GM03348 (cell line): ENCODE measurements at places on chromosomes 5 and 9.

GRCh38 chr9:125696106-125696647 is 10.8 kb downstream of the MAPKAP1 start:
- DNase-seq, result no peak

DNA sequence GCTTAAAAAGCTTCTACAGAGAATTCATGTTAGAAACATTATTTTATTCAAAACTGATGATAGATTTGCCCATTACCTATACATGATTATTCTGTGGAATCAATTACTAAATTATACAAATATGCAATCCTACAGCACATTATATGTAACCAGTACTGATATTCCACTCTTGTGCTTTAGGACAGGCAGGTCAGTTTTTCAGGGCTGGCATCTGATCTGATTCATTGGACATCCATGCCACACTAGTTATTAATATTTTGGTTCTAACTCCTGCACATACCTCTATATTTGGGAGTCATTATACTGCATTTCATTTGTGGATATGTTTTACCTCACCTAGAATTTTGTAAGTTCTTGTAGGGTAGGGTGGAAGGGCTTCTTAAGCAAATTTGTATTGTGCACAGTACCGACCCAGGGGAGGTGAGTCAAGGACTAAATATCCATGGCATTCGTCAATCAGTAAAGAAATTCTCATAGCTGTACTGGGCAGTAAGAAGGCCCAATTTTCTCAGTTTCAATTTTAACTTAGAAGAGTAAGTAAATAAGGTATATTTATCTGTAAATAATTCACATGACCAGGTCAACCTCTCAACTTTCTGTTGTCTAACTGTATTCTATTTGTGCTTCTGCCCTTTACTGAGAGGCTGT is 33.5 kb downstream of the ELOVL7 start:
- peak; percentile 6 for DNase-seq

DNA sequence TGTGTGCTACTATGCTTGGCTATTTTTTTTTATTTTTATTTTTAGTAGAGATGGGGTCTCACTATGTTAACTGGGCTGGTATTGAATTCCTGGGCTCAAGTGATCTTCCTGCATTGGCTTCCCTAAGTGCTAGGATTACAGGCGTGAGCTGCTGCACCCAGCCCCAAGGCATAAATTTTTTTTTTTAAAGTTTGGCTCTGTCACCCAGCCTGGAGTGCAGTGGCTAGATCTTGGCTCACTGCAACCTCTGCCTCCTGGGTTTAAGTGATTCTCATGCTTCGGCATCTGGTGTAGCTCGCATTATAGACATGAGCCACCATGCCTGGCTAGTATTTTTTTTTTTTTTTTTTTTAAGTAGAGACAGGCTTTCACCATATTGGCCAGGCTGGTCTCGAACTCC is 70.3 kb downstream of the RAB24 start:
- DNase-seq, result no peak

GRCh38 chr5:53326424-53327153 is 153.8 kb upstream of the FST start:
- peak; percentile 10 for DNase-seq

GRCh38 chr9:15069106-15069505 is 158.9 kb upstream of the FREM1 start:
- no peak for DNase-seq

DNA sequence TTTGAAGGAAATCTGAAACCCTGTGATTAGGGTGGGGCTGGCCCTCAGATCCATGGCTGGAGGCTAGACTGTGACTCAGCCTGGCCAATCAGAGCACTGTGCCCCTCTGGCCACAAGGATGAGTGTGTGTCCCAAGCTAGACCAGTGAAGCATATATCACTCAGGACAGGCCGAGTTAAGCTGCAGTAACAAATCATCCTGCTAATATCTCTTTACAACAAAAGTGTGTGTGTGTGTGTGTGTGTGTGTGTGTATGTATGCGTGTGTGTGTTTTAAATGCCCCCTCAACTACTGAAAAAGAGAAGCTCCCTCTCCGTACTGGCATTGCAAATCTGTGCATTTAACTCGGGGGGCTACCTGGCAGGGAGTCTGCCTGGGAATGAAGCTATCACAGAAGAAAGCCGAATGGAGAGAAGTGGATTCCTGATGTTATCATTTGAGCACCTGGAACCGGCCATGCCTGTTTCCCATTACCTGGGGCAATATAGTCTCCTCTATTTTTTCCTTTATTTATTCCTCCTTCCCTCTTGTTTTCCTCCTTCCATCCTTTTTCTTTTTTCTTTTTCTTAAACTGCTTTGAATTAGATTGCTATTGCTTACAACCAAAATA is 25.6 kb downstream of the STC2 start:
- peak; percentile 91 for DNase-seq

DNA sequence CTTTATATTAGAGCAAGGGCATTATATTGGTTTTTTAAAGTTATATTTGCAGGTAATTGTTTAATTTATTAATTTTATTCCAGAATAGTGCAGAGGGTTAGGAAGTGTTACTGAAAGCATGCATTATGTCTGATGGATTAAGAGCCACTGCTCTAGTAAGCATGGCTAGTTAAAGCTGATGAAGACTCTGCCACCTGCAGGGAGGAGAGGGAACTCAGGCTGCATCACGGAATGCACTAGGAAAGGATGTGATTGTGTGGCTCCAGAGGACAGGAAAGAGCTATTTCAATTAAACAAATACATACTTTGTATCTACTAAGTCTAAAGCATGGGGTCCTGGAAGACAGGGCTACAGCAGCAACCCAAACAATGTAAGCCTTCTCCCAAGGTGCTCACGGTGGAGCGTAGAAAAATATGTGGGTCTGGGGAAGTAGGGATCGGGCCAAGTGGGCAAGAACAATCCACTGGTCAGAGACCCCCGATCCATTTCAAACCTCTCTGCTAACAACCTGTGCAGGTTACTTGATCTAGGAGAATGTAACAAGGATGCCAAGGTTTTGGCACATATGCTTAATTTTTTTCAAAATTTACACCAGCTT is 15.3 kb upstream of the GRXCR2 start:
- DNase-seq, result peak; percentile 78

- no peak for DNase-seq
Observed at GRCh38 chr5:59040804-59041201, 457.9 kb downstream of the RAB3C start.

DNA sequence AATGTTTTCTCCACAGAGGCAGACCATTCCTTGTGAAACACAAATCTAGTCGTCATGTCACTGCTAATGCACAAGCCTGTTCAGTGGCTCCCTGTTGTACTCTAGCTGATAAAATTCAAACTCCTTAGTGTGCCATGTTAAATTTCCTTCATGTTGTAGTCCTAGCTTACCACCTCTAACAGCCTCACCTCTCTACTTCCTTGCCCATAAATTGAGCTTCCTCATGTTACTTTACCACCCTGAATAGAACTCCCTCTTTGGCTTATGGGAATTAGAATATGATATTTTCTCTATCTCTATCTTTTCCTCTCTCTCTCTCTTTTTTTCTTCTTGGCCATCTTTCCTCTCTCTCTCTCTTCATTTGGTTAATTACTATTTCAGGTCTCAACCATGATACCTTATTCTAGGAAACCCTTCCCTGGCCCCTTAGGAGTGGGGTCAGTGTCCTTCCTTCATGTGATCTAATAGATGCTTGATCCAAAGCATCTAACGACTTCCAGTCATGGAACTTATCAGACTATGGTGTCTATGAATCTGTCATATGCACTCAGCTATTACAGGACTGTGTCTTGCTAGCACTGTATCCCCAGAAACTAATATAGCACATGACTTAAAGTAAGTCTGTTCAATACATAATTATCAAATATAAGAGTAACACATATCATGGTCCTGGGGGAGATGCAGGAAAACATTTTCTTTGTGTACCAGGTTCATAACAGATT is 31.5 kb upstream of the ALDH1A1 start:
- DNase-seq, result no peak

GRCh38 chr5:124627815-124628595 is 118.4 kb downstream of the ZNF608 start:
- no peak for DNase-seq

GRCh38 chr5:73093943-73094342 is 26.4 kb upstream of the TMEM171 start:
- no peak for DNase-seq

DNA sequence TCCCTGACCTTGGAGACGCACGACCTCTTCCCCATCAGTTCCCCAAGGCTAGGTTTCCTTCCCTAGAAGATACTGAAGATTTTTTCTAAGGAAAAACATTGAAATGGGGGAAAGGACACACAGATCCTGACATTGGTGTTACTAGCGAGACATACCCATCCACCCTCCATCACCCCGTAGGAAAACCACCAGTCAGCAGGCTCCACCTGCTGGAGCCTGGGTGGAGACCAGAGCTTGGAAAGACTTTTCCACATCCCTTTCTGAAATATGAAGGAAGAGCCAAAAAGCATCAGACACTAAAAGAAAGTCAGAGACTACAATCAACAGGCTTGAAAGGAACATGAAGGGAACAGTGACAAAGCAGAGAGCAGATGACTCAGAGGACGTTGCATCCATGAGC is 638.0 kb downstream of the IRX1 start:
- no peak for DNase-seq

DNA sequence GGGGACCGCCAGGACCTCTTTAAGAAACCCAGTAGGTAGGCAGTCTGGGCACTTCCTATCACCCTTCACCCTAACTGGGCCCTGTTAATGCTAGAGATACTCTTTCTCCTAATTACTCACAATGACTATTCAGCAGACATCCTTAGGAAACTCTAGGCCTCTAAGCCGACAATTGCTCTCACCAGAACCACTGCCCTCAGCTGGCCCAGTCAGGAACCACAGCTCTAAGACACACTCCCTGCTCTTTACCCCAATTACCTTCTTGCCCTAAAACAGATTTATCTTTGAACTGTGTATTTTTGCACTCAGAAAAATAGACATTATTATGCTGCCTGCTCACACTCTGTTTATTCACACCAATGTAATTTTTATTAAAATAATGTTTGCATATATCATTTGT is 432.6 kb upstream of the SLC30A5 start:
- DNase-seq, result peak; percentile 37

DNA sequence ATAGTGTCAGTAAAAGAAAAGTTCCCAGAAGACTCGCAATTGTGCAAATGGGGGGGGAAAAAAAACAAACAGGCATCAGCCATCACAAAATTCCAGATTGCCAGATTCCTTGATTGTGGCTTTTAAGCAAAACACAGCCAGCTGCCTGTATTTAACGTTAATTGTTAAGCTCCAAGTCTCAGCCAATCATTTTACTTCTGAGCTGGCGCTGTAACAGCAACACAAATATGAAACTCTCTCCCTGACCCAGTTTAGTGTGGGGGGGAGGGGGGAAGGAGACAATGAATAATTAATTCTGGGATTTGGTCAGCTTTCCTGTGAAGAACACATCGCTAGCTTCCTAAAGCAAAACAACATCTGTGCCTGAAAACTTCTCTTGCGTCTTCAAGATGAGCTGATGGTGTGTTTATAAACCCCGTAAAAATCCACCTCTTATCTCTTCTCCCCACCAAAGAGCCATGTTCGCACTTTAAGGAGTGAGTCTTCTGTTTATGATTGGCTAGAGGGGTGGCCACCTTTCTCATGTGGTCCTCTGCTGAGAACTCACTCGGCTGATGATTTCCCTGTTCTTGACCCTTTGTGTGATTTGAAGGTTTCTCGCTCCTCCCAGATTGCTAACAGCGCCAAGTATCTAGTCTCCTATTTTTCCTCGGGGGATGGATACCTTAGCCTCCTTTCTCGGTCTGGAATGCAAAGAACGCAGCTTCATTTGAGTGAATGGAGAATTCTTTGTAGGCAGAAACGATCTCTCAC is 160.2 kb upstream of the DAPK1 start:
- peak; percentile 27 for DNase-seq

DNA sequence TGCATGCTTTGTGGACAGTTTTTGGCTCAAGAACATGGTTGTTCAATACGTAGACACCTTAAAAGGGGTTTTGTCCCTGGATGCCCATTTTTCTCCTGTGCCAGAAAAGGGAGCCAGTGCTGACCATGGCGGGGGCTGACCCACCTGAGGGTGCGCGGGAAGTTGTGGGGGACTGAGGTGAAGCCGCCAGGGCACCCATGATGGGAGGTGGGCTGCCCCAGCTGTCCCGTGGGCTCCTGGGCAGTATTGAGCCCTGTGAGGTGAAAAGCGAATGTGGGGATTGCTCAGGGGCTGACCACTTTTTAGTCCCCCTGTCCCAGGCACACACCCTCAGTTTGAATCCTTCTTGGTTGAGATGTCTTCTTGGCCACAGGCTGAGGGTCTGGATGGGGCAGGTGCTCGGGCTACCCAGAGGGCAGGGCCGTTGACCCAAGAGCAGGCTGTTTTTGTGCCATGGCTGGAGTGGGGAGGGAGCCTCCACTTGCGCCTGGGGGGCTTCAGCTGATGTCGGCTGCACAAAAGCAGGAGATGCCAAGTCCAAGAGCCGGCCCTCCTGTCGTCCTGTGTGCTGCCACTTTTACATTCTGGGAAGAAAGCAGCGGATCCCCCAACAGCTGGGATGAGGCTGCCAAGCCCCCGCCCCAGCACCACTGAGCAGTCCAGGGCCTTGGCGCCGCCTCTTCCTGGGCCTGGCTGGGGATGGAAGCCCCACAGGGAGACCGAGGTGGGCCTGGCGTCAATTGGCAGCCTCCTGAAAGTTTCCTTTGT is 120.1 kb downstream of the WNK2 start:
- no peak for DNase-seq

DNA sequence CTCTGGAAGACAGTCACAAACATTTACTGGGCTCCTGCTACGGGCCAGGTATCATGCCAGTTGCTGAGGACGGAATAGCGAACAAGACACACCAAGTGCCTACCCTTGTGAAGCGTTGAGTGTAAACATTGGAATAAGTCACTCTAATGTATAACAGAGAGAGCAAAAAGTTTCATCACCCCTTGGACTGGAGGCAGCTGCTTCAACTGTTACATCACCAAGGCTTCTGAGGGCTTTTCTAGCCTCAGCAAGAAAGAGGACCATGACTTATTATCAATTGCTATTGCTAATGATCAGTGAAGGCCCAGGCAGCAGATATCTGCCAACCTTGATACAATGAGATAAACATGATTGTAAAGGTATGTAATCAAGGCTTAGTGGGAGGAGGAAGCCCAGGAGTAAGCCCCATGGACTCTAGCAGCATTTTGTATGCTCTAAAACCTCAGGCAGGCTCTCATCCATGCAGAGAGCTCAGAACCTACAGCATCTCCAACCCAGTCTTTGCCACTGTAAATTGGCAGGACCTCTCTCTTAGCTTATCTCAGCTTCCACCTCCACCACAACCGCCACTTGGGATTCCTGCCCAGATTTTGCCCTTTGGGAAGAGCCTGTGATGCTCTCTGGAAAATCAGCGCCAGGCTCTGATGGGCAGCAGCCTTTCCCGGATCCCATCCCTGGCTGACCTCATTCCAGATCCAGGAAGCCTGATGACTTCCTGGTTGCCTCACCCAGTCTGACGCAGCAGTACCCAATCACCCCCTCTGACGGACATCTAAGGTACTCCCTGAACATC is 54.5 kb downstream of the ADAM19 start:
- peak; percentile 63 for DNase-seq

- no peak for DNase-seq
Observed at GRCh38 chr5:109350537-109351270, 59.1 kb downstream of the PJA2 start.

- DNase-seq, result no peak
Observed at GRCh38 chr5:11400316-11400715, 503.9 kb downstream of the CTNND2 start.
